ENCODE measurements at places on chromosomes 1 and 21.

DNA sequence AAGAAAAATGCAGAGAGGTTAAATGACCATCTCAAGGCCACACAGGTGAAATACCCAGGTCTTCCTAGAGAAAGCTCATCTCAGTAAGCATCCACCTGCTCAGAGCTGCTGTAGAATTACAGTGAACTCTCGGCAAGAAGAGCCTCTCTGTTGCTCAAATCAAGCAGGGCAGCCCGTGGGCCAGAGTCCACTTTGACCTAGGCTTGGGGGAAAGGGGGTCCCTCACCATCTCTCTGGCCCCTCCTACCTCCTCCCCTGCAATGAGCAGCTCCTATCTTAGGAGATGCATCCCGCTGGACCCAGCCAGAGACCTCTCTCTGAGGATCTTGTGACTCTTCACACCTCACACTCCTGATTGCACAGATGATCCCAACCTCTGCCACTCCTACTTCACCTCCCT is 364.7 kb downstream of the PTPRU start:
- no peak for DNase-seq

- no peak for DNase-seq
These were observed 61.0 kb upstream of the ATP1A1 start for GRCh38 chr1:116311756-116312680.

DNA sequence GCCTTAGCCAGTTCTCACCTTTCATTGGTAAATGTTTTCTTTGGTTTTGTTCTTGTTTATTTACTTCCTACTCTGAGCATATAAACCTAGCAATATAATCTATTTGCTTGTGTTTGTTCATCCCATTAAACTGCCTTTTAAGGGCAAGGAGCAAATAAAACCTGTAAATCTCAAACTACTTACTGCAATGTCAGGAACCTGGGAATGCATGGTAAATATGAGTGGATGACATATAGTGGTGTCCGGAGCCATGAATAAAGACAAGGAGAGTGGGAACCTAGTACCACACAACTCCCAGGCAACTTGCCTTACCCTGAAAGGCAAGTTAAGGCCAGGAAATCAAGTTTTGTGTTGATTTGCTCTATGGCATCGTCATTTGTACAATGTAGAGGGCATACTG is 1133.7 kb upstream of the NCAM2 start:
- DNase-seq: no peak

- DNase-seq: no peak
These were observed 26.0 kb downstream of the PTP4A2 start for GRCh38 chr1:31911994-31912780.
